Smooth muscle cell of the brain vasculature (primary cell): ENCODE measurements at places on chromosomes 1 and 21.

DNA sequence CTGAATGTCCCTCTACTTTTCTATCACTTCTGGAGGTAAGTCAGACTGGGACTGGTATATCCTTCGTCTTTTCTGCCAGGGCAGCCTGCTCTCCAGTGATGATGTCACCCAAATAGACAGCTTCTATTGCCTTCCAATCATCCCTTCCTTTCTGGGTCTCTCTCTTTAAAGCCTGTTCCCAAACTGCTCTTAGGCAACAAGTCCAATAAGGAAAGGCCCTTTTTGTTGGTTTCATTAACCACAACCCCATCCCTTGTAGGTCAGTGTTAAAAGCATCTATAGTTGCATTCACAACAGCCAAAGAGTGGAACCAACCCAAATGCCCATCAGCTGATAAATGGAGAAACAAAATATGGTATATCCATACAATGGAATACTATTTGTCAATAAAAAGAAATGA lies 114.4 kb downstream of the CNIH3 start:
- DNase-seq, result no peak

- no peak for DNase-seq
Observed at GRCh38 chr1:175410560-175410959, 218.0 kb upstream of the KIAA0040 start.

- no peak for DNase-seq
Observed at GRCh38 chr1:222600281-222600680, 10.5 kb upstream of the TAF1A start.

DNA sequence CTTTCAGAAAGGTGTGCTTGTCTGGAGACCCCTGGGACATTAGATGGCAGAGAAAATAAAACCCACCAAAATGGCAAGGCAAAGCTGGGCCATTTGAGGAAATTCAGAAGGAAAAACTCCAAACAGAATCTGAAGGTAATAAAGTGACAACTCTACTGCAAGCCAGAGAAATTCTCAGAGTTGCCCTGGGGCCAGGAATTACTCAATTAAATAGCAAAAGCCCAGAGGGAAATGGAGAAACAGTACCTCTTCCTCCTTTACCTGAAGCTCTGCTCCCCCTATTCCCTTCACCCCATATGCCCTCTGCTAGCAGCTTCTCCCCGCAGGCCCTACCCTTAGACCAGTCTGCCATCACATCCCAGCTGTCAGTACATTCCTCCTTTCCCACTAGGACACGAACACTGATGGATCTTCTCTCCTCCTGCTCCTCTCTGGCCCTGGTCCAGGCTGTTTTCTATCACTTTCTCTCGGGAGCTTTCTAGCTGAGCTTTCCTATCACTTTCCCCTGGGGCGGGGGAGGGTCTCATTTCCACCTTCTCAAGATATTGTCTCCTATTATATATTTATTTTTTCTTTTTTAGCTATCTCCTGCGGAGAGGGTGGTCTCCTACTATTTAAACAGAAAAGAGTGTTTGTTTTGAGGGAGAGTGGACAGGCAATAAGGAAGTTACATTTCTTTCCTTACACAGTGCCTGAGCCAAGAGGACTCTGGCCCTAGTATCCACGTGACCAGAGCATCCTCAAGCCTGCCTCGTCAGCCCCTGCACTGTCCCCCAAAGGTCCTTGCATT lies 47.7 kb upstream of the RBM15 start:
- no peak for DNase-seq

DNA sequence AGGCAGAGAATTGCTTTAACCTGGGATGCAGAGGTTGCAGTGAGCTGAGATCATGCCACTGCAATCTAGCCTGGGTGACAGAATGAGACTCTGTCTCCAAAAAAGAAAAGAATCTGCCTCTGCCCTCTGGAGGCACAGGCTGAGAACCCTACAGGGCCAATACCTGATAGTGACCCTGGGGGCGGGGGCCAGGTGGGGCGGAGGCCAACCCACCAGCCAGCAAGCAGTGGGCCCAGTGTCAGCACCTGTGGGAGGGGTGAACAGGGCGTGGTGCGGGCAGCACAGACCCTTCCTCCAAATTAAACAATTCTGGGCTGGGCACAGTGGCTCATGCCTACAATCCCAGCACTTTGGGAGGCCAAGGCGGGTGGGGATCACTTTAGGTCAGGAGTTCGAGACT lies 19.0 kb upstream of the PLEKHG5 start:
- no peak for DNase-seq
